Left lung (tissue), 14 donors: ENCODE measurements at places on chromosomes 12 and 14. TPM values are rescaled to one million over a fixed set of nuclear protein-coding genes. Genes with fewer than 3 reads are reported as not detected.
A peak's percentile ranks its signal among the peaks of the same experiment; 100 is the strongest.

The LRRC43 gene
- 2.1 TPM for total RNA-seq

The CCDC38 gene
- total RNA-seq, result not detected

The FBRSL1 gene
- 49.4 TPM for total RNA-seq

The AKAP6 gene
- total RNA-seq, result 3.7 TPM

The PKP2 gene
- 1.5 TPM for total RNA-seq

The C1QL4 gene
- total RNA-seq, result not detected

The DDHD1 gene
- 16.7 TPM for total RNA-seq

The FAM90A1 gene
- total RNA-seq, result 0.39 TPM

DNA sequence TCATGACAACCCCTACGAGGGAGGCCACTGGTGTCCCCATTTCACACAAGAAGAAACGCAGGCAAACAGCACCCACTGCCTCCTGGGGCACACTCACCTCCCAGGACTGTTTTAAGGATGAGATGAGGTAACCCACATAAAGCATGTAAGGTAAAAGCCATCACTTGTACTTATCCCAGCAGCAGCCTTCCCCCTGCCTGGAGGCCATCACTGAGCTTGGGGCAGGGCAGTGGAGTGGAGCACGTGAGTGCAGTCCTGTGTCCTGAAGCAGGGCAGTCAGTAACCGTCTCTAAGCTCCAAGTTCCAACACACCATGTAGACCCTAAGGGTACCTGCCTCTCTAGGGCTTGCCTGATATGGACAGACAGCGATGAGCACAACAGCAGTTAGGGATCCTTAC, 1.7 kb downstream of the POLE start:
- no peak for DNase-seq

DNA sequence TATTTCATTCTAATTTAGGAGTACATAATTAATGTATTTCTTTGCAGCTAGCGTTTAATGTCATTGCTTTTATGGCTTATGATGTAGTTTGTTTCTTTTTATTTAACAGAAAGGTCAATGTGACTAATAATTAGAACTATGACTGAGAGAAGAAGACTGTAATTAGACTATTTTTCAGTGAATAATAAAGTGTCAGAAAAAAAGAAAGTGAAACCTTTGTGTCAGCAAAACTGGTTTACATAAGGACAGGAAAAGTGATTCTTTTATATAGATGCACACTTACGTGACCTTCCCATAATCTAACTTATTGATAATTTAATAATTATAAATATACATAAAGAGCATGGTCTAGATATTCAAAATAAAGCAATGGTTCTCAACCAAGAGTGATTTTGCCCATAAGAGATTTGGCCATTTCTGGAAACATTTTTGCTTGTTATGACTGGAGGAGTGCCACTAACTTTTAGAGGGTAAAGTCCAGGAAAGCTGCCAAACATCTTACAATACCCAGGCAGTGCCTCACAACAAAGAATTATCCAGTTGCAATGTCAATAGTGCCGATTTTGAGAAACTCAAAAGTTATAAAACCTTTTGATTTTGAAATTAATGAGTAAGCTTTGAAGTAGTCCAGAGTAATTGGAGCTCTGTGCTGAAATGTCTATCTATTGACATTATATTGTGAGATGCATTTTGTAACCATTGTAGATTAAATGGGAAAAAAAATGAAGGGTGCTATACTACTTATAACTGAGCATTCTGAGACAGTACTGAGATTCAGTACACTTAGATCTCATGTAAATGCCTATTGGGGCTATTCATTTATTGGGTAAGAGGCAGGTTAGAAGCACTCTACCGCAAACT, 227.1 kb downstream of the C12orf50 start:
- no peak for DNase-seq

DNA sequence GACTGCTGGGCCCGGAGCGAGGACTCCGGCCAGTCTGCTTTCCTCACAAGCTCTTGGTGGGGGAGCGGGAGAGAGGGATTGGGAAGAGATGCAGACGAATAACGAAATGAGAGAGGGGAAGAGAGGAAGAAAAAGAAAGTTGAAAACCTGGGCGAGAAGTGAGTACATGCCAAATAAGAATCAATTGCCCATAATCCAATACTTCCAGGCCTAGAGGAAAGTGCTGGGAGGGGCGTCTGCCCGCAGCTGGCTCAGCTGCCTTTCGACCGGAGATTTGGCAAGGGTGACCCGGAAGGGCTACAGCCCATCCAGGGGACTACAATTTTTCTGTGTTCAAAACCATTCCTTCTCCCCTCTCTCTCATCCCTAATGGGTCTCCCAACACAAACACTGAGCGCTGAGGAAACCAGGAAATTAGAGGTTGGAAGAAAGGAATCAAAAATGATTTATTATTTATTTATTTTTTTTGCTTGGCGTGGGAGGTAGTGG, 4.9 kb downstream of the NKX2-1 start:
- no peak for DNase-seq

DNA sequence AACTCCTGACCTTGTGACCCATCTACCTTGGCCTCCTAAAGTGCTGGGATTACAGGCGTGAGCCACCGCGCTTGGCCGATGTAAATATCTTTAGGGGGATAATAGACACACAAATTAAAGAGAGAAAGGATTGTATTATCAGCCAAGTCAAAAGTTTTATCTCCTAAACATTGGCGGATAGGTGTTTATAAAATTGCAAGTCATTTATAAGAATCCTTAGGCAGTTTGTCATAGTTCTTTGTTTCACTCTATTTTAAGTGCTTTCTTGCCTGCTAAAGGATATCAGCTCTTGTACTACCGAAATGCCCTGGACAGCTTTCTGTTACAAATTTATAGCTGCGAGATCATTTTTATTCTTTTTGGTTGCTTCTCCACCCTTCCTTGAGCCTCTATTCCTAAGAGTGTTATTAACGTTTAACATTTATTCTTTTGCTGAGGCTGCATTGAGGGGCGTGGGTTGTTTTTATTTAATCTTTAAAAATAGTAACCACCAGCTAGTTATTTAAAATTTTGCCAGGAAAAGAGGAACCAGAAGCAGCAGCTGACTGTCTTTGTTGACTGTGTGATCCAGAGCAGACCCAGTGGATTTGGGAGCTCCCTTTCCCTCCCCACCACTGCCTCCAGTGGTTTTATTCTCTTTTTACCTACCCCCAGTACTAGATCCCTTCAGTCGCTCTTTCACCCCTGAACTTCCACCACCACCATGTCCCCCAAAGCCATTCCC, 106.4 kb downstream of the DIP2B start:
- no peak for DNase-seq

DNA sequence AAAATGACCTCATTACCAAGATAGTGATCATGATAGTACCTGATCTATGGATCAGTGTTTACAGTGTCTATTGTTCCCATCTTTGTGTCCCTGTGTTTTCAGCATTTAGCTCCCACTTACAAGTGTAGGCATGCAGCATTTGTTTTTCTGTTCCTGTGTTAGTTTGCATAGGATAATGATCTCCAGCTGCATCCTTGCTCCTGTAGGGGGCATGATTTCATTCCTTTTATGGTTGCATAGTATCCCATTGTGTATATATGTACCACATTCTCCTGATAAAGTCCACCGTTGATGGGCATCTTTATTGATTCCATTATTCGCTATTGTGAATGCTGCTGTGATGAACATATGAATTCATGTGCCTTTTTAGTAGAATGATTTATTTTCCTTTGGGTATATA, 215.4 kb upstream of the NAV3 start:
- no peak for DNase-seq

DNA sequence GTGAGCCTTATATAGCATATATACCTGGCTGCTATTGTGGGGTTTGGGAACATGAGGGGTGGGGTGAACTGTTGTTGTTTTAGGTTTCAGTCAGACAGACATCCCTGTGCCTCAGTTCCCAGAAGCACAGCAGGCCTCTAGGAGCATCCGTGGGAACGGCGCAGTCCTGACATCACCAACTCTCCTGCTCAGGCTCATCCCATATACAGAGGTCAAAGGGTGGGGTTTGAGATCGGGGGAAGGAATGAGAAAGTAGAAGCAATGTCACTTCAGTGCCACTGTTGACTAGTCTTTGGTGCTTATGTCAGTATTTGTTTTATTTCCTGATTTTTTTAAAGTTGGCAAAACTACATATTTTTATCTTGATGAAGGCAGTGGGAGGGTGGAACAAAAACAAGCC, 43.1 kb upstream of the A2ML1 start:
- no peak for DNase-seq

GRCh38 chr14:95504135-95505029, 12.1 kb downstream of the SYNE3 start:
- DNase-seq, result no peak

GRCh38 chr12:69916544-69917235, 91.7 kb downstream of the MYRFL start:
- DNase-seq, result peak; percentile 61

GRCh38 chr14:23375527-23376251, 1.2 kb upstream of the CMTM5 start:
- DNase-seq, result no peak

GRCh38 chr14:32623300-32624093, 294.4 kb downstream of the AKAP6 start:
- no peak for DNase-seq

GRCh38 chr14:93978735-93979134, 2.4 kb upstream of the ASB2 start:
- no peak for DNase-seq

DNA sequence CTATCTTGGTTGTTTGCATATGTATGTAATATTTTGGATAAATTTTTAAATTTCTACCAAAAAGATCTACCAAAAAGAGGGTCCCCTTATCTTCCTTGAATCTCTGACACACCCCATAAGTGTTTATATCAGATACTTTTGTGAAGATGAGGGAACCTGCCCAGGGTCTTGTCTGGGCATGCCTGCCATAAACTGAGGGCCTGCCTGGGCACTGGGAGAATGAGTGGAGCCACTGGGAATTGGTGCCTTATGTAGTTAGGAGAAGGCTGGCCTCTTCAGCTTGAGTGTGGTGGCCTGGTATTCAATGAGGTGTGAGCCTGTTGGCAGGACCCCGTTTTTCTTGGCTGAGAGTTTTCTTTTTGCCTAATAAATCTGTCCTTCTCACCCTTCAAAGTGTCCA, 46.5 kb downstream of the OR9K2 start:
- DNase-seq, result no peak

DNA sequence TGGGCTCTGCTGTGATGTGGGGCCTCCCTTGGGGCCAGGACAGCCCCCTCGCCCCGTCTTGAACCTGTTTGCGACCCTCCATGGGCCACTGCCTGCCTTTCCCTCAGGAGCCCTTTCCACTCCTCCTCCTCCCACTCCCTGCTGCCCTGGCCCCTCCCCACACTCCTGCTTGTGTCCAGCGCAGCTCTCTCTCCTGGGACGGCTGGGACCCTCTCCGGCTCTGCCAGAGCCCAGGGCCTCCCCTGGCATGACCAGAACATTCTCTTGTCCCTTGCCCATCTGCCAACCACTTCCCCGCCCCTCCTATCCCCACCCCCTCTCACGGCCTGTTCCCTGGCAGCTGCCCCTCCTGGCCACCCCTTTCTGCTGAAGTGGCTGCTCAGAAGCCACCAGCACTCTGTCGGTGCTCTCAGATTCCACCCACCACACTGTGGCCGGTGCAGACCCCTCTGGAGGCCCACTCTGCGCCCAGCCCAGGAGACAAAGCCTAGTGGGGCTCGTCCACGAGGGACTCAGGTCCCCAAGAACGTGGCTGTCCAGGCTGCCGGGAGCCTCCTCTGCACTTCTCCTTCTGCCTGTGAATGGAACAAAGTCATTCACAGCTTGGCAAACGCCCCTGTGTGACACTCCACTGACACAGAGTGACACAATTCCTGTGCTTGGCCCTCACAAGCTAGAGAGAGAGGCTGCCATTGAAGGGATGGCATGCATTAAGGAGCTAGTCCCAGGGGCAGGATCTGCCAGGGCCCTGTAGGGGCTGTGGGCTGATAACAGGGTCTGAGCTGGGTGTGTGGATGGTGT, 1.4 kb downstream of the ASPG start:
- no peak for DNase-seq
